CD4-positive, alpha-beta T cell treated with Interferon alpha-2 for 1 hour (primary cell): ENCODE measurements at places on chromosomes 3 and 15.

GRCh38 chr15:65630760-65631159 lies 9.0 kb downstream of the SLC24A1 start:
- DNase-seq: no peak

DNA sequence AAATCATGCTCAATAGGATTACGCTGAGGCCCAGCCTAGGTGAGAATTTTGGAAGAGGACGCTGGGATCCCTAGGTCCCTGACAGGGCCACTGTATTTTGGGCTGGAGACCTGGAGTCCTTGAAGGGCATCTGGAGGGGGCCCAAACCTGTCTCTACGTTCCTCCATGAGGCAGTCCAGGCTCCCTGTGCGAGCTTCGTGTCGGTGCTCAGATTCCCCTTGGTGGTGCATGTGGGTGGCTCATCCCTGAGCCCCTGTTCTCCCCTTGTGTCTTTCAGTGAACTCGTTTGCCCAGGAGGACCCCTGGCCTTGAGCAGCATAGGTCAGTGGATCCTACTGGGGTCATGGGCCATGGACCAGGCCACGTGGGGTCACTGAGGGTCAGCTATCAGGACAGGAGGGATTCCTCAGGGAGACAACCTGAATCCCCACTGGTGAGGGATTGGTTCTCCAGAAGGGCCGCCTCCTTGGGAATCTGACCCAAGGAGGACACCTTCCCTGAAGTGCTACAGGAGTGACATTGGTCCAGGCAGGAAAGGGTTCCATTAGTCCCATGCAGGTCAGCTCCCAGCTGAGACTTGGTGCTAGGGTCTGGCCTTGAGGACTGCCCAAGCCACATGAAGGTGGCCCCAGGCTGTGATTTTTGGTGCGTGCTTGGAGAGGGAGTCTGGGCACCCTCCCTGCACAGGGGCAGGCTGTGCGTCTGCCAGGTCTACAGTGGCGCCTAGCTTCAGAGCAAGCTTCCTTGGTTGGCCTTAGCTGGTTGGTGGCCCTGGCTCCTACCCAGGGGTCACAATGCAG lies 229.8 kb downstream of the SNRPN start:
- no peak for DNase-seq

DNA sequence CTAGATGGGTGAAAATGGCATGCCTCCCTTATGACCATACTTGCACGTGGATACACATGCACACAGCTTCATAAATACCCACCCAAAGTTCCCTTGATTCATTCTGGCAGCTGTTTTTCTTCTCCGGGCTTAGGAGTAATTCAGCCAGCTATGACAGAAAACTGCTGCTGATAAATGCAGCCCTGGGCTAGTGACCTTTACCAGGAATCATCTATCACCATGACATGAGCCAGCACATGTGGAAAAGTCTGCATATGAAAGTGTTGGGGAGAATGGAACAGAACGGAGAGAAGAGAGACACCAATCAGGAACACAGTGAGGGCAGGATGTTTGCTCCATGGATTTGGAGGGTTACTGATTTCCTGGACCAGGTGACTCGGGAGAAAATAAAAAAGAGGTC lies 706.3 kb downstream of the PDCD6IP start:
- DNase-seq: no peak

GRCh38 chr3:107833043-107833442 lies 257.8 kb downstream of the CD47 start:
- no peak for DNase-seq

- DNase-seq: no peak
These were observed 92.2 kb downstream of the CMSS1 start for GRCh38 chr3:99909714-99910495.
